ENCODE measurements at places on chromosomes 16 and 17.

DNA sequence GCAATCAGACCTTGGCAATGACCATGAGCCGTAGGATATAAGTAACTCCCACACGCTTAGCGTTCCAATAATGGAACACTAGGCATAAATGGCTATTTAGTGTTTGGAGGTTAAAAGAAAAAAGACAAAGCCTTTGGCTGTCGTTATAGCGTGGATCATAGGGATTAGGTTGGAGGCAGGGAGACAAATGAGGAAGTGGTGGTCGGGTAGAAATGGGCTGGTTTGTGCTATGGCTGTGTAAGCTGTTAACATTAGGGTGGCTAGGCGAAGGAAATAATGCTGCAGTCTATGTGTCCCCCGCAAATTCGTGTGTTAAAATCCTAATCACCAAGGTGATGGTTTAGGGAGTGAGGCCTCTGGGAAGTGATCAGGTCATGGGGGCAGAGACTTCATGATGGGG lies 120.4 kb upstream of the IRX6 start:
- DNase-seq = no peak

GRCh38 chr17:56109836-56110235 lies 43.4 kb upstream of the ANKFN1 start:
- no peak for DNase-seq

DNA sequence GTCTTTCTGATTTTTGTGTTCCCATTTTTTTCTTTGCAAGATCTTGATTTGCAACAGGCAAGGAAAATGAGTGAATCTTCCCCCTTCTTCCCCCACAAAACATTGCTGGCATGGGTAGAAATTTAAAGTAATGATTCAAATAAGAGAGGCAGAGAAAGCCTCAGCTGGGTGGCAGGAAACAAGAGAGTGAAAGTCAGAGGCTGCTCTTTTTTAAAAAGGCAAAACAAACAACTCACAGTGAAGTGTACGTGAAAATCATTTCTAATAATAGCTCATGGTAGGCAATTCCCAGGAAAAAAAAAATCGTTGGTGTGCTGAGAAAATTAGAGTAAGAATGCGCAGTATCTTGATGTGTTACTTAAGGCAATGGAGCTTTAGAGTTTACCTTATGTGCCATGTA lies 229.5 kb downstream of the FTO start:
- DNase-seq = no peak

- no peak for DNase-seq
Observed at GRCh38 chr16:50160495-50161164, 7.5 kb downstream of the TENT4B start.

DNA sequence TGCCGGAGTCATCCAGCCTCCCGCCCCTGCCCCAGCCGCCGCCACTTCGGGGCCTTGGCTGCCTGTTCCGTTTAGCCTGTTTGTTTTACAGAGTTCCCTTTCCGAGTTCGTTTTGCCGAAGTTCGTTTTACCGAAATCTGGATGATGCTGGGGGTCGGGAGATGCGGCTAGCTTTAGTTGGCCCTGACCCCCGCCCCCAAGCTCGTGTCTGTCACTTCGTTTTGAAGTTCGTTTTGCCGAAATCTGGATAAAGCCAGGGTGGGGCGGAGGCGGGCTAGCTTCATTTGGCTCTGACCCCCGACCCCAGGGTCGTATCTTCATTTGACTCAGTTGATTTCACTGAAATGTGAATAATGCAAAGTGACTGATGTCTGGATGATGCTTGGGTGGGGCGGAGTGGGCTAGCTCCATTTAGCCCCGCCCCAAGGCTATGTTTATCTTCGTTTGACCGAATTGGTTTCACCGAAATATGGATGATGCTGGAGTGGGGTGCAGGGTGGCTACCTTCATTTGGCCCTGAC lies 591 bp downstream of the PSMD7 start:
- DNase-seq = no peak

DNA sequence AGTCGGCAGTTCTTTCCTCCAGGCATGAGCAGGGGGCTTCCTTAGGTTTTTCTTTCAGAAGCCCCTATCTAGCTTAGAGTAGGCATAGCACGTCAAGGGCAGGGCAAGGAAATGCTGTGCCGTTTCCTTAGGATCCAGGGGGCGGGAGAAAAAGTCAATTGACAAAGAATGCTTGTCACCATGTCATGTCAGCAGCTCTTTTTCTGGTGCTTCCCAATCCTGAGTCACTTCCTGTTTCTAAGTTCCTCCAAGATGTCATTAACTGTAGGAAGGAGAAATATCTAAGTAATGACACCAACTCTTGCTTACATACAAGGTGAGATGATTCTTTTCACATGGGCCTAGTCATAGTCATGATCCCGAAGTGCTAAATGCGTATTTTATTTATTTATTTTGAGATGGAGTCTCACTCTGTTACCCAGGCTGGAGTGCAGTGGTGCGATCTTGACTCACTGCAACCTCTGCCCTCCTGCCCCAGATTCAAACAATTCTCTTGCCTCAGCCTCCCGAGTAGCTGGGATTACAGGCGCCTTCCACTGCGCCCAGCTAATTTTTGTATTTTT lies 35.2 kb downstream of the GJC1 start:
- DNase-seq = no peak

Measured in PC-9 (cell line).